CD4-positive, alpha-beta T cell treated with Interleukin-21 for 1 hour (primary cell): ENCODE measurements at places on chromosomes 16 and 17.

- no peak for DNase-seq
Measured at GRCh38 chr16:61858988-61859387, 177.2 kb downstream of the CDH8 start.

DNA sequence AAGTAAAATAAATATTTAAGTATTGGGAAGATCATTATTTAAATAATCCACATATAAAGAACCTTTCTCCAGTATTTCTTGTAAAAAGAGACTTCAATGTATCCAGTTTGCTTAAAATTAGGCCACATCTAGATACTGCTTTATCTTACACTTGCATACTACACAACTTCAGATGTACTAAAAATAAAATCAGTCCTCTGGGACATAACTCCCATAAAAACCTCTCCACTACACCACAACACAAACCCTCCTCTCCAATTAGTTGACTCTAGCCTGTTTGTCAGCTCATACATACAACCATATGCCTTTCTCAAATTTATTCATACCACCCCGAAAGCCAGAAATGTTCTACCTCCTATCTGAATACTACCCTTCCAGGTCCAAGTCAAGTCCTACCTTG, 21.6 kb downstream of the SPOP start:
- DNase-seq: no peak

- no peak for DNase-seq
Measured at GRCh38 chr16:21652453-21652852, at the start of gene IGSF6. IGSF6 (minus strand) TSS chr16:21652608; CDS start chr16:21652598, 10 bp downstream.

DNA sequence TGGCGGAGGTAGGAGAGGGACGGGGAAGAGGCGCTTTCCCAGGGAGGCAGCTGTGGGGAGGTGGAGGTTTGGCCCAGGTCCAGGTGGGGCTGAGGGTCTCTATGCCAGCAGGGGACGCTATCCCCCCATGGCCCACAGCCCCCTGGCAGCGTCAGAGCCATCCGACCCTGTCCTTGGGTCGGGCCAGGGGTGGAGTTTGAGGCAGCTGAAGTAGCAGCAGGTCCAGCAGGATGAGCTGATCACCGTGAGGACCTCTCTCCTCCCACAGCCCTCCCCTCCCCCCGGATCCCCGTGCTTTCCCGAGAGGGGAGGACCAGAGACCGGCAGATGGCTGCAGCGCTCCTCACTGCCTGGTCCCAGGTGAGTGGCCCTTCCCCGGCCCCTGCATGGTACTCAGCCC, 3.2 kb downstream of the ZNF205 start:
- DNase-seq: no peak

GRCh38 chr17:36616061-36617029, 15.0 kb downstream of the MRM1 start:
- DNase-seq: no peak

GRCh38 chr17:74199306-74200092, 4.0 kb upstream of the RPL38 start:
- DNase-seq: peak; percentile 68

GRCh38 chr17:57862694-57863667, 13.1 kb upstream of the MRPS23 start:
- DNase-seq: no peak

DNA sequence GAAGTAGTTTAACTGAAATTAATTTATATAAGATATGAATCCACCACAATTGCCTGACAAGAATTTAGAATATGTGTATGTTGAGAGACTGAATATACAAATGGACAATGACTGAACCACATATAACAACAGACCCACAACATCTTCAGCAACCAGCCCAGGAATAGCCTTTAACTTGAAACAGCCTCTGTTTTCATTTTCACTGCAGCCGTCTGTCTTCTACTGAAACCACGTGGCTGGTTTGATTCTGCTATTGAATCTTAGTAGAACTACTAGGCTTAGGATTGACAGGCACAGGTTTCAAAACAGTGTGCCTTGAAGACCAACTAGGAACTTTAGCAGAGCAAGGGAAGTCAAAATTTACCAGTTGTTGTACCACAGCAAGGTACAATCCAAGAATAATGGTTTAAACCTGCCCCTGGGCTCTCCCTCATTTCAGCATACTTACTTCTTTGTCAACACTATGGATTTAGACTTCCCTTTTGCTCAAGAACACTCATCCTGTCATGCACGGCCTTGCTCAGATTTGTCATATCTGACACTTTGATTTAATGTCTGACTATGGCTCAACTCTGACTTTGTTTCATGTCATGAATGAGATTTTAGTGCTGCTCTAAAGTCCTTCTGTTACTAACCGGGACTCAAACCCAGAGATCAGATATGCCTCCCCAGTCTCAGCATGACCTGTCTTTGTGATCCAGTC, 355.0 kb downstream of the KIF2B start:
- DNase-seq: no peak

GRCh38 chr17:69732272-69732918, 317.9 kb downstream of the MAP2K6 start:
- no peak for DNase-seq

- peak; percentile 87 for DNase-seq
Measured at GRCh38 chr17:68435876-68436842, 21.1 kb downstream of the WIPI1 start.
